ENCODE measurements at places on chromosomes 4 and X.

DNA sequence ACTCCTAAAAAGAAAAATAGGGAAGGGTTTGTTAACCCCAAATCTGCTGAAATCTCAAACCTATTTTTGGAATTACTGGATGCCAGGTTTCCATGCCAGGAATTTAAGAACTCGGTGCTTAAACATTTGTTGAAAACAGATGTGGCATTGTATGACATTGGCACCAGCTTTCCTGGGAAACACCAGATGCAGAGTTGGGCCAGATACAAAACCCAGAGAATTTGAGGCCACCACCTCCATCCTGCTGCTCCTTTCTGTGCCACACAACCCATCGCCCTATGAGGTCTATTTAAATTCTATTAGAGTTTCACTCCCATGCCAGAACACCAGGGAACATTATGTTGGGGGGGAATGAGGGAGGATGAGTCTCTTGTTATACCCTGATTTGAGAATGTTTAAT, 71.7 kb downstream of the ARAP2 start:
- no peak for DNase-seq

DNA sequence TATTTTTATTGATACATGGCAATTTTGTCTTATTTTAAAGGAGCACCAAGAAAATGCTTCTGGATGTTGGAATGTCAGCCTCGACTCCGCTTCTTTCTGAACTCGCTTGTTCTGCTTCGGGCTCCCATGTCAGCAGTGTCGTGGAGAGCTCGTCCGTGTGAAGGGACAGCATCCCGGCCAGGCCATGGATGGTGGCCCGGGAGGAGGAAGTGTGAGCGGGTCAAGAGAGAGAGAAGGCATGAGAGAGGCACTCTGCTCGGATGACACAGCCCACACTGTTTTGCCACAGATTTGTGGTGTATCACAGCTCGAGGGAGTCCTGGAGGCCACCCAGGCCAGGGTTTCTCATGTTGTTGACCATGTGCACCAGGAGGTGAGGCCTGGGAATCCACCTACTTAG, 107.0 kb downstream of the TRAPPC11 start:
- DNase-seq: no peak

DNA sequence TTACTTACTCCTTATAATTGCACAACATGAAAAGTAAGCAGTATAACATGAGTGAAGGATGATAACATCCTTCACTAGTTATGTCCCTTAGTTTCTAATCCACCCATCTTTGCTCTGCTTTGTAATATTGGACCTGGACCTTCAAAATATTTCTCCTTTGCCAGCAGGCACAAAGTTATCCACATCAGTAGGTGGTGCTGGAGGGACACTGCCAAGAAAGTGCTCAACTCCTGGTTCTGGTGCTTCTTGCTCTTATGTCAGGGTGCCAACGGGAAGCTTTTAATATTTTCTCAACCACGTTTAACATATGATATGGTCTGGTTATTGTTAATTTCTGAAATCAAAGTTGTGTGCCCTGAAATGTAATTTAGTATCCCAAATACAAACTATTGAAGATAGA, 49.1 kb downstream of the TMEM165 start:
- no peak for DNase-seq

- DNase-seq: no peak
Measured at GRCh38 chr4:109232681-109233080, 69.8 kb downstream of the COL25A1 start.

GRCh38 chr4:77003400-77003799, 53.8 kb downstream of the SEPTIN11 start:
- peak; percentile 29 for DNase-seq

DNA sequence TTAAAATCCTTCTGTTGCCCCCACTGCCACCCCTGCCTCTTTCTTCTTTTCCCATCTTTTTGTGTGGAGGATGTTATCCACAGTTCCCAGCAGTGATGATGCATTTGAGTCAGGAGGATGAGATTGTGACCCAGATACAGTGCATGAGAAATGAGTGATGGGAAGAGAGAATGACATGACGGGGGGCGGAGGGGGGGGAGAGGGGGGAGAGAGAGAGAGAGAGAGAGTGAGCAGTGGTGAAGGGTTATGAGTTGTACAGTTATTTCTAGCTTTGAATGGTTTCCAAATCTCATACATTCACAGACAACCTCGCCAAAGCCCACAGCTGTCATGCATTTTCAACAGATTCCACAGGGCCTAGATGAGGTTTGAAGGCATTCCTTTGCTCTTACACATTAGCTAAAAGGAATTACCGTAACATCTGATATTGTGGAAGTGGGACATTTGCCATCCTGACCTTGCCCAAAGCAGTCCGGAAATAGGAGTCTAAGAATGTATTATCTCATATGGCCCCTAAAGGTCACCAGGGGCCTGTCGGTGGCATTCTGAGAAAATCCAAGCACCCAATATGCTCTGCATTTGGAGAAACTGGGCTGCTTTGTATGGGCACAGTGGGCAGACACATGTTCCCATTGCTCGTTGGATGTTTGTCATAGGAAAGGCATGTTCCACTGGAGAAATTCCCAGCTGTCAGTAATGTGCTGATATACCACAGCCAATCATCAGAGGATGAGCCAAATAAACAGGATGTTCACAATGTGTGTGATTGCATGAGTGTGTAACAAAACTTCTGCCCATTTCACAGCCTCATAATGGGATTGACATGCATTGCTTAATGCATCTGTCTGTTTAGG, 435.8 kb downstream of the SPRY1 start:
- DNase-seq: no peak

DNA sequence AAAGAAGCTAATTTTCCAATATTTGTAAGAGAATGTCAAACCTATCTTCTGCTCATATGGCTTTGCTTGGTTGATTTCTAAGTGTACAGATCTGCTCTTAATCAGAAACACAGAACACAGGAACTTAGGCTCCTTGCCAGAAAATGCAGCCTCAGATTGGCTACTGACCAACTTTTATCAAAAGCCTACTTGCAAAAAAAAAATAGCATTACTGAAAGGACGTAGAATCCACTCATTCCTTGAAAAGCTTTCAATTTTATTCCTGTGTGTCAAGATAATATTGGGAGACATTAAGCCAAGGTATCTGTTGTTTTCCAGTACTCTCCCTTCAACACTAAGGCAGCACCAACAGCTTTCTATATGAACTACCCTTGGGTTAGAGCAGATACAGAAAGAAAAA, 127.6 kb upstream of the INTU start:
- DNase-seq: no peak

- DNase-seq: no peak
Measured at GRCh38 chrX:150080497-150080896, 142.2 kb upstream of the EOLA2 start.

GRCh38 chrX:49147282-49147681, 15.3 kb upstream of the MAGIX start:
- no peak for DNase-seq

DNA sequence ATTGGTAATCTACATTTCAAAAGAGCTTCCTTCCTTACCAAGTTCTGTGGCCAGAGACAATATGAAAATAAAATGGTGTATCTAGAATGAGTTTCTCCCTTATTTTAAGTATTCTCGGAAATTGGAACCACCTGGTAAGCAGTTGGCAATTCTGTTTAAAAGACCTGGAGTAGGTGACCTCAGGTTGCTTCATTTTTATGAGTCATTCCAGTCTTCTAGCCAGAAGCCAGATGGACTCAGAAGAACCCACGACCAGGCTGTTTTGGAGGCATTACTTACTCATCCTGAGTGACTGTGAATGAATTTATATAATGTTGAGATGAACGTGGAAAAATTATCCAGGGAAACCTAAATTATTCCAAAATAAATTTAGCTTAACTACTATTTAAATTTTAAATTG, 9.1 kb downstream of the BMPR1B start:
- DNase-seq: no peak

GRCh38 chr4:154634058-154634457, 21.6 kb upstream of the FGG start:
- no peak for DNase-seq

- no peak for DNase-seq
Measured at GRCh38 chr4:88009871-88010270, 2.4 kb downstream of the PKD2 start.

GRCh38 chr4:82429728-82430192, 502 bp downstream of the HNRNPDL start:
- DNase-seq: no peak

GRCh38 chr4:107808572-107808971, 16.2 kb upstream of the SGMS2 start:
- no peak for DNase-seq

DNA sequence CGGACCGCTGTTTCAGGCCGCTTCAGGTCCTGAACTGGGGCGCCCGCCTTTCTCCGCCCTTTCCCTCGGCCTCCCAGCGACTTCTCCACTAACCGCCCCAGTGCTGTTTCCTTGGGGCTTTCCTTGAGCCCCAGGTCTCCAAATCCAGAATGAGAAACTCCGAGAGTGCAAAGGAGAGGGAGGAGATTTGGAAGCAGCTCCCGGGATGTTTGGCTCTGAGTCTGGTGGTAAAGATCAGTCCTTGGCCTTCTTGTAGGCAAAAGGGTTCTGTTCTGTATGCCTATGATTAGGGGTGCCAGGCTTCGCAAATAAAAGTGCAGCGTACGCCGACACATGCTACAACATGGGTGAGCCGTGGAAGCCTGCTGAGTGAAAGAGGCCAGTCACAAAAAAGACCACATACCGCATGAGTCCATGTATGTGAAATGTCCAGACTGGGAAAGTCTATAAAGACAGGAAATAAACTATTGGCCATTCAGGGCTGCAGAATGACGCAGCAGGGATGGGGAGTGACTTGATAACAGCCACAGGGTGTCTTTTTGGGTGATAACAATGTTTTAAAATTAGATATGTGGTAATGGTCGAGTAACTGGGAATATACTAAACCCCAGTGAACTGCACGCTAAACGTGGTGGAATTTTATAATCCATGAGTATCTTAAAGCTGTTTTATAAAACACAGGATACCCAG, 99.8 kb downstream of the TRAPPC11 start:
- DNase-seq: no peak

GRCh38 chr4:145186729-145187128, 6.3 kb upstream of the OTUD4 start:
- DNase-seq: no peak

DNA sequence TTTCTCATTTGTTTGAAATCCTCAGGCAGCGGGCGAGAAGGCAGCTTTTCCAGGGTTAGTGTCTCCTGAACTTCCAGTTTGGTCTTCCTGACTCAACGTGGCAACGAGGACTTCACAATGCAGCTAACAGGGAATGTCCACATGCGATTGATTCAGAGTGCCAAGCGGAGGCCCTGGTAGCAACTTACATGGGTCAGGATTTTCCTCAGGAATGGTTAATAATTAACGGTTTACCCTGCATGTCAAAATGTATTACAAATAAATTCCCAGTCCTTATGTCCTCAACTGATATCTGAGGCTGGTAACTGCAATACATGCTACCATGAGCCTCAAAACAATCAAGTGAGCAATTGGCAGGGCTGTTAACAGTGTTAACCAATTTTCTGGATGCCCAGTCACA, 67.2 kb downstream of the MAP3K15 start:
- DNase-seq: no peak

GRCh38 chr4:143482840-143483239, 30.7 kb upstream of the SMARCA5 start:
- peak; percentile 8 for DNase-seq

- DNase-seq: no peak
Measured at GRCh38 chrX:22296871-22297270, 24.2 kb downstream of the CBLL2 start.

DNA sequence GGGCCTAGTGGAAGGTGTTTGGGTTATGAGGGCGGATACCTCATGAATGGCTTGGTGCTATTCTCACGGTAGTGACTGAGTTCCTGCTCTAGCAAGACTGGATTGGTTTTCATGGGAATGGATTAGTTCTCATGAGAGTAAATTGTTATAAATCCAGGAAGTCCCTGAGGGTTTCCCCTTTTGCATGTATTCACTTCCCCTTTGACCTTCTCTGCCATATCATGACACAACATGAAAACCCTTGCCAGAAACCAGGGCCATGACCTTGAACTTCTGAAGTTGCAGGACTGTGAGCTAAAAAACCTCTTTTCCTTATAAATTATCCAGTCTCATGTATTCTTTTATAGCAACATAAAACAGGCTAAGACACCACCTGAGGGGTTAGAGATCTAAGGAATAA, 529.7 kb upstream of the RPS6KA3 start:
- no peak for DNase-seq

GRCh38 chr4:125736057-125736456, 421.3 kb downstream of the FAT4 start:
- DNase-seq: no peak

GRCh38 chrX:139725720-139726119, 17.8 kb upstream of the MCF2 start:
- no peak for DNase-seq

DNA sequence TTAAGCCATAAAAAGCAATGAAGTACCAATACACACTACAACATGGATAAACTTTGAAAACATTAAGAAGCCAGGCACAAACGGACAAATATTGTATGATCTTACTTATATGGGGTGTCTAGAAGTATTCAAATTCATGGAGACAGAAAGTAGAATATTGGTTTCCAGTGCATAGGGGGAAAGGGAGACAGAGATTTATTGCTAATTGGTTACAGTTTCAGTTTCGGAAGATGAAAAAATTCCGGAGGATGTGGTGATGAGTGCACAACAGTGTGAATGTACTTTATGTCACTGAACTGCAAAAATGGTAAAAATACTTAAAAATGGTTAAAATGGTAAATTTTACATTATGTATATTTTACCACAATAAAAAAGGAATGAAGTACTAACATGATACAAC, 5.1 kb upstream of the PRDX4 start:
- DNase-seq: peak; percentile 66

DNA sequence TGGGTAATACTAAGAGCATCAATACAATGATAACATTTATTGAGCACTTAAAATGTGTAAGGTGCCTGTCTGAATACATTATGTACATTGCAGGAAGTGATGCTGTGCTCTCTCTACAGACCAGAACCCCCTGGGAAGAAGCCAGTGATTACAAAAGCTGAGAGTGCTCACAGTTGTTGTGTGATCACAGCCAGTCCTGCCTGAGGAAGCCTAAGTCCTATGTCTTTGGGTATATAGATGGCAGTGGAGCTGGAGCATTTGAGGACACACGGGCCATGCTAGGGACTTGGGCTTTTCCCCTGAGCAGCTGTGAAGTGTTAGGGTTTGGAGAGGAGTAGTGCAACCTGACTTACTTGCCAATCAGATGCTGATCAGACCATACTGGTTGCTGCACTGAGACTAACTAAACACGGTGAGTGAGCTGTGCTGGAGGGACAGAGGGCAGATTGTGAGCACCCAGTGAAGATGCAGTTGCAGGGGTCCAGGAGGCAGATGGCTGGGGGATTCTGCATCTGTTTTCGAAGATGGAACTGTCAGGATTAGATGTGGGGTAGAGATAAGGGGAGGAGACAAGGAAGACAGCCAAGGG, 60.8 kb upstream of the TBC1D14 start:
- no peak for DNase-seq

DNA sequence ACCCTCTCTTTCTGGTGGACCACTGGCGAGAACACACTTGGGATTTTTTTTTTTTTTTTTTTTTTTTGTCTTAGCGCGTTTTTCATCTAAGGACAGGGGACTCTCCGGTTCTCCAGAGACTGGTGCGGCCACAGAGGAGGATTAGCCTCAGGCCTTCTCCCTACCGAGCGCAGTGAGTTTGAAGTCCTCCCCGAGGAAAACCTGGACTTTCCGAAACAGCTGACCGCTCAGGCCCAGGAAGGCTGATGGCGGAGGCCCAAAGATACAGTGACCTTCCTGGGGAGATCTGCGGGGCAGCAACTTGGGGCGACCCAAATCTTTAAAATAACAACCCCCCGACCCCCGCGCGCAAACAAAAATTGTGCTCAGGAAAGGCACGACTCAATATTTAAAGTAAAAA, 9.2 kb downstream of the NKX3-2 start:
- no peak for DNase-seq

All from activated CD4-positive, alpha-beta T cell treated with anti-CD3 and anti-CD28 coated beads, Interleukin-2, amount 50 U/mL, for 16 hours (primary cell).